Left kidney (tissue), 8 donors: ENCODE measurements at places on chromosomes 16 and 17. TPM values are rescaled to one million over a fixed set of nuclear protein-coding genes. Genes with fewer than 3 reads are reported as not detected.

Gene RRN3
- polyA plus RNA-seq, result 47.1 TPM

Gene BPTF
- polyA plus RNA-seq, result 145 TPM

Gene HNF1B
- 114 TPM for polyA plus RNA-seq

Gene OR1A1
- 0.08 TPM for polyA plus RNA-seq

Gene TPSB2
- polyA plus RNA-seq, result 0.18 TPM

Gene ST6GALNAC1
- polyA plus RNA-seq, result 0.28 TPM

Gene YBX2
- polyA plus RNA-seq, result 4.1 TPM

Gene MSRB1
- 55.9 TPM for polyA plus RNA-seq

Gene TBC1D3B
- 16.2 TPM for polyA plus RNA-seq

Gene HBZ
- polyA plus RNA-seq, result 0.30 TPM

GRCh38 chr17:39151943-39152818 lies 744 bp upstream of the PLXDC1 start:
- DNase-seq, result no peak

GRCh38 chr17:983921-984320 lies 4.3 kb upstream of the NXN start:
- no peak for DNase-seq

DNA sequence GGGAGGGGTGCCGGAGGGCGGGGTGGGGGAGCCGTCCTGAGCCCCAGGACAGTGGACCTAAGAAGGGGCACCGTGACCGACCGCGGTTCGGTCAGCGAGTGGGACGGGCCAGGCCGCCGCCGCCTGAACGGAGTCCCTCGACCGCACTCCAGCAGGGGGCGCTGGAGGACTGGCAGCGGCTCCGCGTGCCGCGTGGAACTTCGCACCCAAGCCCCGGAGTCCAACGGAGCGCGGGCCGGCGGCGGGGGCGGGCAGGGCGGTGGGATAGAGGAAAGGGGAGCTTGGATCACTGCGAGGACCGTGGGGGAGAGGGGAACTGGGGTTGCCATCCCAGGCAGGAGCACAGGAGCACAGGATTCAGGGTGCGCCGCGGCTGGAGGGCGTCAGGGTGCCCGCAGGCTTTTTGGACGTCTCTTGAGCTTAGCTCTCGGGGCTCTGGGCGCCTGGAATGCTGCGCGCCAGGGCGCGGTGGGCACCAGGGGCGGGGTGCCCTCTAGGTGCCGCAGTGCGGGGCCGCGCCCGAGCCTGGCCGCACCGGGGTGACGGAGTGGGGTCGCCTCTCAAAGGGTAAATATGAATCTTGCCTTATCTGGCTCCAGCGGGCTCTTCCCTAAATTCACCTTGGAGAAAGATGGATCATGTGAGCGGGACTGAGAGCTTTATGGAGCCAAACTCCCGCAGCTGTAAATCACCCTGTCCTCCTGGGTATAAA lies 379 bp upstream of the OTOP2 start:
- peak; percentile 34 for DNase-seq

- DNase-seq, result no peak
These were observed 31.1 kb downstream of the ADCY7 start for GRCh38 chr16:50297301-50298074.

DNA sequence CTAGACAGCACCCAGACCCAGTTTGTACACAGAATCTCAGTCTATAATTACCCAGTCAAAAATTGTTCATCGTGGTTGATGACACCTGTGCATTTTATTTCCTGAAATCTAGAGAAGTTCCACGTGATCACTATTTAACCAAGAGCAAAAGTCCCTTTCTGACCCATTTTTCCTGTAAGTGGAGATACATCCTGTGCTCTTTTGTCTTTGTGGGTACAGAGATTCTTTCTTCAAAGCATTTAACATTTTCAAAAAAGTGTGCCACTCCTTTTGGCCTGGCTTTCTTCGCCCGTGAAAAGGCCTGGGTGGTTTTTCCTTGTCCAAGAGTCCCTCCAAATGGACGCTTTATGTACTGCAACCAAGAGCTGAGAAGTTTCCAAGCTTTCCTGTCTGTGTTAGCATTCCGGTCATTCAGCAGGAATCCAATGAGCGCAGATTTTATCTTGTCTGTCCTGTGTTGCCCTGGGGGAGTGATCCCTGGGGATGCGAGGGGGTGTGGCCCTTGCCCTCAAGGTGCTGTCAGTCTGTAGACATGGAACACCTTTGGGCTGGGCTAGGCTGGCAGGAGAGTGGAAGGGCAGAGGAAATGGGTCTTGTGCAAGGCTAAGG lies 161.1 kb upstream of the CACNG5 start:
- DNase-seq, result peak; percentile 67

GRCh38 chr16:86661706-86662105 lies 83.4 kb downstream of the FOXL1 start:
- DNase-seq, result no peak

- DNase-seq, result no peak
These were observed 45.1 kb upstream of the IRF8 start for GRCh38 chr16:85853547-85854545.

- DNase-seq, result no peak
These were observed 88.4 kb downstream of the SPACA3 start for GRCh38 chr17:33080091-33080490.

GRCh38 chr17:76467366-76467765 lies at the start of gene AANAT:
Gene AANAT (plus strand): TSS chr17:76467603. CDS start chr17:76468747, 1,144 bp downstream.
- no peak for DNase-seq

GRCh38 chr17:307741-308507 lies 44.7 kb downstream of the RPH3AL start:
- no peak for DNase-seq

- no peak for DNase-seq
These were observed 2.6 kb downstream of the WSB1 start for GRCh38 chr17:27296428-27296979.

DNA sequence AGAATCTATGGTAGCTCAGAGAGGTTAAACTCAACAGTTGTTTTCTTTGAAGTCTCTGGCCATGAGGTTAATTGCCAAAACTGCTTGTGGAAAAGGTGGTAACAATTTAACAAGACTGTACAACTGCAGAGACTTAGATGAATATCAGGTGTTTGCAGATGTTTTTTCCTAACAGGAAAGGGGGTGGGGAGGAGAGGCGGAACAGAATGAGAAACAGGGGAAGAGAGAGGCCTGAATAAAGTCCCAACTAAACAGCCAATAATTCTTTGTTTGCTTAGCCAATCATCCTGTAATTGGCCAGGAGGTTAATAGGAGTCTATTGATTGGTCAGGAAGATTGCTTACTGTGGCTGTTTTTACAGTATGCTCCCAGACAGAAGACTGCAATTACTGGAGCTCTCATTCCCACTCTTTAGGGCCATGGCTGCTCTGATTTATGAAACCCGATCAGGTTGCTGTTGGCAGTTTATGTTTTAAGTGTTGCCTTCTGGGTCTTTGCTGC lies 249.7 kb upstream of the TBX2 start:
- no peak for DNase-seq

DNA sequence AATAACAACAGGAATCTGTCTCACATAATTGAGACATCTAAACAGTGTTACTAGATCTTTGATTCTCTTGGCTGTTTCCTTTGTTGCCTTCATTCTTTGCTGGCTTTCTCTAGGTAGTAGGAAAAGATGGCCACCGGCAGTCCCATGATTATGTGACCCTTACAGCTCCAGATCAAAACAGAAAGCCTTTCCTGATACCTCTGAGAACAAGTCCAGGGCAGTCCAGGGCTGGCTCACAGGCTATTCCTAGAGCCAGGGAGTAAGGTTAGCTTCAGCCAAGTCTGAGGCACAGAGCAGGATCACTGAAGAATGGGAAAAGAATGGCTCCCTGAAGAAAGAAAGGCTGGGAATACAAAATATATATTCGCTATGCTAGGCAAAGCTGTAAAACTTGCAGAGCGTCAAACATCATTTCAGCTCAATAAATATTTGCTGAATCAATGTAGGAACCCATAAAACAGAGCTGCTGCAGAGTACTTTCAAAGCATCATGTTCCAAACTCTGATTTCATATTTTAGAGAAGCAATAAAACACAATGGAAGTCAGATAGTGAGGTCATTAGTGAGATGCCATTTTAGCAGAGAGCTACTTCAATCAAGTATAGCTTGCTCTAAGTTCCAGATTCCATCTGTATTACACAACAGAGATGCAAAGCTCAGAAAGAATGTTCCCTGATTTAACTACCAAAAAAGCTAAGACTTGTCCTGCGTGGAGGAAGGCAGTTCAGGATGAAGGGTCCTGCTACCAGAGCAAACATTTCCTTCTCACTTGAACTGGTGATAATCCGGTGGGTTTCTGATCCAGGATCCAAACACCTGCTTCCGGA lies 23.4 kb downstream of the ADAT1 start:
- no peak for DNase-seq

DNA sequence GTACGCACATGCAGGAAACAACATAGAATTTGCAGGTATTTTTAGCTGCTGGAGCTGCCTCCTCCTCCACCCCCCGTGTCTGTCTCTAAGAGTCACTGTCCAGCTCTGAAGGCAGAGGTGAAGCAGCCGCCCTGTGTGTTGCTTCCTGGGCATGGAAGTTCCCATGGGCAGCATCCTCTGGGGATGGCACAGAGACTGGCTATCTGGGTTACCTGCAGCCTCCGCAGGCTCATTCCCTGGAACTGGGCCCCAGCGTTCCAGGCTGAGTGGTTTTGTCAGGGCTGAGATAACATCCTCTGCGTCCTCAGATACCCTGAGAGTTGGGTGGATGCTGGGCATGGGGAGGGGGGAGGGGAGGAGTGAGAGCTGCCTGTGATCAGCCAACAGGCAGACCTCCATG lies 41.5 kb upstream of the MRTFB start:
- no peak for DNase-seq

DNA sequence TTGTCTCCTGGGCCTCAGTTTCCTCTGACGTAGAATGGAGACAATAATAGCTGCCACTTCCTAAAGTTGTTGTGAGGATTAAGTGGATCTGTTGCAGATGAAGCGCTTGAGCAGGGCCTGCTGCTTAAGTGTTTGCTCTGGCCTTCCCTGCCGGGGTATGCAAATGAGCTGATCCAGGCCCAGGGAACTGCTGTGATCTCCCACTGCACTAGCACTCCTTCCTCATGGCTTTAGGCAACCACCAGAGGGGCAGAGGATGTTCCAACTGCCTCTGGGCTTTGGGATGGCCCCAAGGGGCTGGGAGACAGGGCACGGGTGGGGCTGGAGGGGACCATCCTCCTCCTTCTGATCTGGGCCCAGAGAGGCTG lies 6.2 kb downstream of the SBK1 start:
- no peak for DNase-seq

DNA sequence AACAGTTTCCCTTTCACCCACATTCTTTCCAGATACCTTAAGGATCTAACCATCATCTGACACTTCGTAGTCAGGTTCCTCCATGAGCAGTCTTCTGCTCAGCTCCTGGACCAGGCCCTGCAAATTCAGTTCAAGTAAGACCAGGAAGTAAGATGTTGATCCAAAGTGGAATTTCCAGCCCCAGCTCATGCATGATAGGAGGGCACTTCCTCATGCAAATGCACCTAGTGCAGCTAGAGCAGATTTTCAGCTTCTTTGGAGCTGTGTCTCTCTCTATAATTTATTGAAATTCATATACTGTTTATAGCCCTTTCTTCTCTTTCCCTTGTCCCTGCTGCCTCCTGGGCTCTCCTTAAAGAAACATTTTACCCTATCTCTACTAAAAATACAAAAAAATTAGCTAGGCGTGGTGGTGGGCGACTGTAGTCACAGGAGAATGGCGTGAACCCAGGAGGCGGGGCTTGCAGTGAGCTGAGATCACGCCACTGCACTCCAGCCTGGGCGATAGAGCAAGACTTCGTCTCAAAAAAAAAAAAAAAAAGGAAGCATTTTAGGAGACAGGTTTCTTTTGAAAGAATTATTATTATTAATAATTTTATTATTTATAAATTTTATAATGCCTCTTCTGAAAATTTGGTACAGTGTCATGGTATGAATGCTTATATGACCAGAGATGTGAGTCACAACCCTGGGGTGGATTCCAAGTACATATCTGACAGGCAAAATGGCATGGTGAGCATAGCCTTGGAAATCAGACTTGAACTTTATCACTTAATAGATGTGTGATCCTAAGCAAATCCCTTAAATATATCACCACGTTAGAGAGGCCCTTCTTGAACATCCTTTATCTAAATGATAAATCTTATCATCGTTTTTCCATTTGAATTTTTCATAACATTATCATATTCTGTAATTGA lies 94.3 kb downstream of the SSH2 start:
- no peak for DNase-seq

GRCh38 chr16:77763994-77764393 lies 24.4 kb upstream of the VAT1L start:
- DNase-seq, result no peak

GRCh38 chr16:82091241-82091640 lies 56.2 kb downstream of the HSD17B2 start:
- no peak for DNase-seq

- no peak for DNase-seq
These were observed 10.9 kb downstream of the GRIN2C start for GRCh38 chr17:74848656-74849399.

GRCh38 chr17:38325221-38325851 lies 18.4 kb downstream of the GPR179 start:
- no peak for DNase-seq
